Activated B cell treated with CpG ODN at 0.5 μM for 24 hours (primary cell): ENCODE measurements at places on chromosomes 5 and 9.
A peak's percentile ranks its signal among the peaks of the same experiment; 100 is the strongest.

GRCh38 chr9:36603006-36603405 lies 30.3 kb downstream of the MELK start:
- DNase-seq, result no peak
- H3K4me3 ChIP-seq, result peak overlapping the region; percentile 11
- no peaks in the 10 kb centered on the region for H3K27me3 ChIP-seq
- peaks cover 5% of the 10 kb centered on the region for H3K4me1 ChIP-seq
- no peaks in the 10 kb centered on the region for H3K36me3 ChIP-seq

DNA sequence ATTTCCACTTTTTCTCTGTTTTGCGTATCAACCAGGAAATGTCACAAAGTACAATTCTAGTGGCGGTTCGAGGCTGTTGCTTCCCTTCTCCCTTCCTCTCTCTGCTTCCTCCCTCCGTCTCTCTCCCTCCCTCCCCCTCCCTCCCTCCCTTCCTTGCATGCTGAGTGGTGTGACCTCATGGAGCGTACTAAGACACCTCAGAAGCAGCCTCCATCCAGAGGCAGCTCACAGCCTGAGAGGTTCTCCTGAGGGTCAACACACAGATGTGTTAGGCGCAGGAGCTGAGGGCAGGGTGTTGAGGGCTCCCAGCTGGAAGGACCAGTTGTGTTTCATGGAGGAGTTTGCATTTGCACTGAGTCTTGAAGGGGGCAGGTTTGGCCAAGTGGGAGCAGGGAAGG lies 57.7 kb downstream of the COL5A1 start:
- no peak overlapping the region for H3K27ac ChIP-seq
- H3K4me1 ChIP-seq, result no peaks in the 10 kb centered on the region
- H3K4me3 ChIP-seq, result no peak overlapping the region
- no peak for DNase-seq

DNA sequence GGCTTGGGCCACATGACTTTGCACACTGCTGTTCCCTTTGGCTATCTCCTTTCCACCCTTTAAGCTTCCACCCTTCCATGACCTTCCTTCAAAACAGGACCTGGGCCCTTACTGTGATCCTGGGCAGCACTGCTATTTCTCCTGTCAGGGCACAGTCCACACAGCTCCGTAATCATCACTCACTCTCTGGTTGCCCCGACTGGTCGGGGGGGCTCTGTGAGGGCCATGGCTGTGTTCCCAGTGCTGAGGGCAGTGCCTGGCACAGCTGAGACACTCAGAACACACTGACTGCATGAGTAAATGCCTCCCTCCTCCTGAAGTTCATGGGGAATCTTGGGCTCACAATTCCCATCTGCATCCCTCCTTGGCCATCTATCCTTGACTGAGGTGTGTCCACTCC lies 12.2 kb downstream of the TRAF1 start:
- no peak overlapping the region for H3K27ac ChIP-seq
- no peak overlapping the region for H3K4me3 ChIP-seq
- H3K36me3 ChIP-seq, result peaks cover 92% of the 10 kb centered on the region
- no peaks in the 10 kb centered on the region for H3K27me3 ChIP-seq

DNA sequence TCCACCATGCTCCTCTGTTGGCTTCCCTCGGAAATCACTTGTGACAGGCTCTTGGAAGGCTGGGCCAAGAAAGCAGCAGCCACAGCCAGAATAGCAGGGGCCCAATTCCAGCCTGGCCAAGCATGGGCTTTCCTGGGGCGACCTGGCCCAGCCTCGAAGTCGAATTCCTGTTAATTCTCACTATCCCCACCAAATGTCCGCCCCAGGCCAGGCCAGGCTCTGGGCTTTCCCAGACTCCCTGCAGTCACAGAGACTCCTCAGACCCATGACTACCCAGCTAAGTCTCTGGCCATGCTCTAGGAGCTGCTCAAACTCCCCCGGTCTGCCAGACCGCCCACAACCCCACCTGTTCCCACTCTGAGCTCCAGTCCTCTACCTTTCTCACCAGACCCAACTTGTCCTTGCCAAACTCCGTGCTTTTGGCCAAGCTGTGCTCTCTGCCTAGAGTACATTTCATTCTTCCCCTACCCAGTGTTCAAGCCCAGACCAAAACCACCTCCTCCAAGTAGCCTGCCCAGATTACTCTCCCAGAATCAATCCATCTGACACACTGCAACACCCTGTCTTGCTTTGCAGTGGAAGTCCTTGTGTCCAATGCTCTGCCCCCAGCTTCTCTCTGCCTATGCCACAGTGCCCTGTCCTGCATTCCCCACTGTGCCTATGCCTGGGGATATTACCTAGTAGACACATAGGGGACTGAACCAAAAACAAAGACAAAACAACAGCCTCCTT lies 26.2 kb downstream of the SHB start:
- H3K4me1 ChIP-seq, result peaks cover 6% of the 10 kb centered on the region
- DNase-seq, result no peak
- no peaks in the 10 kb centered on the region for H3K36me3 ChIP-seq
